Gastroesophageal sphincter (tissue), 4 donors: ENCODE measurements at places on chromosomes 11 and 22. TPM values are rescaled to one million over a fixed set of nuclear protein-coding genes. Genes with fewer than 3 reads are reported as not detected.

SYT8 gene
- total RNA-seq, result 2.2 TPM

GRAMD1B gene
- total RNA-seq, result 3.4 TPM

CSNK2A3 gene
- 0.59 TPM for total RNA-seq

SLC17A6 gene
- total RNA-seq, result not detected

APOA4 gene
- total RNA-seq, result 0.19 TPM

GAB4 gene
- not detected for total RNA-seq

OR6Q1 gene
- not detected for total RNA-seq

LGALS12 gene
- 0.47 TPM for total RNA-seq

PTPRCAP gene
- total RNA-seq, result 4.6 TPM

DRAP1 gene
- 105 TPM for total RNA-seq

MRGPRX3 gene
- 0.31 TPM for total RNA-seq

GRCh38 chr11:70568035-70568813, 169.9 kb downstream of the CTTN start:
- peak overlapping the region; percentile 87 for H3K27ac ChIP-seq
- peak overlapping the region; percentile 29 for H3K4me3 ChIP-seq
- peak; percentile 77 for ATAC-seq
- H3K27me3 ChIP-seq, result no peaks in the 10 kb centered on the region

GRCh38 chr22:31241200-31241599, 29.1 kb downstream of the LIMK2 start:
- H3K4me1 ChIP-seq, result peaks cover 21% of the 10 kb centered on the region
- no peaks in the 10 kb centered on the region for H3K27me3 ChIP-seq
- ATAC-seq, result no peak
- no peak overlapping the region for H3K4me3 ChIP-seq
- no peaks in the 10 kb centered on the region for H3K36me3 ChIP-seq

- H3K27me3 ChIP-seq, result peaks cover 7% of the 10 kb centered on the region
- no peaks in the 10 kb centered on the region for H3K36me3 ChIP-seq
- no peak overlapping the region for H3K27ac ChIP-seq
- ATAC-seq, result no peak
- H3K4me1 ChIP-seq, result no peaks in the 10 kb centered on the region
- no peak overlapping the region for H3K4me3 ChIP-seq
These were observed 399.5 kb downstream of the BUD13 start for GRCh38 chr11:116373104-116373944.

GRCh38 chr22:36387709-36387958, 133 bp downstream of the MYH9 start:
- H3K4me1 ChIP-seq, result peaks cover 44% of the 10 kb centered on the region
- H3K27me3 ChIP-seq, result no peaks in the 10 kb centered on the region
- peak overlapping the region; percentile 100 for H3K27ac ChIP-seq
- peaks cover 7% of the 10 kb centered on the region for H3K36me3 ChIP-seq
- ATAC-seq, result no peak

DNA sequence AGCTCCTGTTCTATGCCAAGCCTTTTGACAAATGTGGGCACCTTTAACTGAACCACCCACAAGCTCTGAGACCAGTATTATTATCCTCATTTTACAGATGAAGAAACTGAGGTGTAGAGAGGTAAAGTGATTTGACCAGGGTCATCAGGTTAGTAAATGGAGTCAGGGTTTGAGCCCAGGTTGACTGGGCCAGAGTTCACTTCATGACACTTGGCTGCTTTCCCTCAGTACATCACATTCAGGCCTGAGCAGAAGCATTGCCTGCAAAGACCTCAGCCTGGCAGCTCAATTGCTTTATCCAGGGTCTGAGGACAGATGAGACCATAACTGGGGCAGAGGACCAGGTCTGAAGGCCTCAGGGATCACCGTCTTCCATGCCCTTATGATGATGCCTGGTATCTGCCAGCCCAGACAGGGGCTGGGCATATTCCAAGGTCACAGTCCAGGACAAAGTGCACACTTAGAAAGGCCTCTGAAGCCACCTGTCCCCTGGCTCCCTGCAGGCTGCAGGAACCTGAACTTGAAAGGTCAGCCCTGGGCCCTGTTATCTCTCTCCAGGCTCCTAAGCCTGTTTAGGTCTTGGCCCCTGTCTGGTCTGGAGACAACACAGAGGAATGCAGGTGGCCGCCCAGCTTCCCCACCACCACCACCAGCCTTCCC, 32.0 kb downstream of the POU2AF3 start:
- H3K27ac ChIP-seq, result no peak overlapping the region
- H3K4me1 ChIP-seq, result peaks cover 5% of the 10 kb centered on the region

DNA sequence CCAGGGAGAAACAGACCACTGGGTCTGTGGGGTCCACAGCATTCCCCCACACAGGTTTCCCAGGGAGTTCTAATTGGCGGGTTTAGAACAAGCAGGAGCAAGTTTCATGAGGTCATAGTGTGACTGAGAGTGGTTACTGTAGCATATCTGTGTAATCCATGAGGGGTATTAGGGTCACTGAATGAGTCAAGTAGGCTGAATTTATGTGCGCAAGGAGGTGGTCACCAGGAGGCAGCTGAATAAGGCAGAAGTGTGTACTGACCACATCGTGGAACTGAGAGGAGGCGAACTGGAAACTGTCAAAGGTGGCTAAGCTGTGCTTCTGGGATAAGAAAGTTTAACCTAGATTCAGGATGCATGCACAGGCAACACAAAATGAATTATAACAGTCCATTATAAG, 876.0 kb downstream of the METTL15 start:
- no peaks in the 10 kb centered on the region for H3K4me1 ChIP-seq
- no peak overlapping the region for H3K4me3 ChIP-seq
- no peaks in the 10 kb centered on the region for H3K36me3 ChIP-seq
- H3K27me3 ChIP-seq, result no peaks in the 10 kb centered on the region

DNA sequence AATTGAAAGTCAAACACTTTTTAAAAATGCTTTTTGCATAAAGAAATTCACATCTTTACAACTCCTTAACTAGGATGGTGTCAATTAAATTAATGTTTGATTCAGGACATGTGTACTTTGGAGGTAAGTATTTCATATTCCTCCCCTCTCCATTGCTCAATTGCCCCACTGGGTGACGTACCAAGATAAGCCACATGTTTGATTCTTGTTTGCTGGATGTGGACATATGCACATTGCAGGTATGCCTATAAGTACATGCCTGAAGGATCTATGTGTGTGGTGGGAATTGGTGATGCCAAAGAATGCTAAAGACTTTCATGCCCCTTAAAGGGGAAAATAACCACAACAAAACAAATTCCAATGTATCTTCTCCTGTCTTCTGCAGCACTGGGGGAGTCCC, 5.8 kb downstream of the CD44 start:
- no peaks in the 10 kb centered on the region for H3K36me3 ChIP-seq
- H3K4me3 ChIP-seq, result no peak overlapping the region
- peaks cover 90% of the 10 kb centered on the region for H3K4me1 ChIP-seq
- no peak for ATAC-seq
- H3K27me3 ChIP-seq, result no peaks in the 10 kb centered on the region

DNA sequence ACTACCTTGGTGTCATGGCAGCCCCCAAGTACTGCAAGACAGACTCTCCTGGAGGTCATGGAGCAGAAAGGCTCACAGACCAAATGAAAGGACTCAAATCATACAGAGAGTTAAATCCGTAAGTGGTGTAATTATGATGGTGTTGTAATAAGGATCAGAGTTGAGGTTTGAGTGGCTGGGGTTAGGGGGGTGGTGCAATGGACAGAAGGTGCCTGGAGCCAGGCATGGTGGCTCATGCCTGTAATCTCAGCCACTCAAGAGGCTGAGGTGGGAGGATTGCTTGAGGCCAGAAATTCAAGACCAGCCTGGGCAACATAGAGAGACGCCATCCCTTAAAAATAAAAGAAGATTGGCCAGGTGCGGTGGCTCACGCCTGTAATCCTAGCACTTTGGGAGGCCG, 18.7 kb downstream of the ART5 start:
- H3K27ac ChIP-seq, result no peak overlapping the region
- H3K4me3 ChIP-seq, result no peak overlapping the region
- no peaks in the 10 kb centered on the region for H3K27me3 ChIP-seq

DNA sequence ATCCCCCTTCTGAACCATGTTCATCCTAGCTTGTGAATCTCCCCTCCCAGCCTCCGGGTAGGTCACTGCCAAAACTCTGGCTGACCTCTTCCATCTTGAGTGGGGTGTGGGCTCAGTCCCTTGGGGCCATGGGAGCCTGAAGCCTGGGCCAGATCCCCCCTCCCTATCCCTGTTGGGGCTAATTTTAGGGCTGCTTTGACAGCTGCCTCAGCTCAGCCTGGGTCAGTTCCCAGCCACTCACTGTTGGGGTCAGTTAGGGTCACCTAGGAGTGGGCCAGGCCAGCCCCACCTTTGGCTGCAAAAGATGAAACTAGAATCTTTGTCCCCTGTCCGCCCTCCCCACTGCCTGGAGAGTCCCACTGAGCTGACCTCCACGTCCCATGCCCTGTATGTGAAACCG, 29.8 kb upstream of the P2RY2 start:
- H3K27me3 ChIP-seq, result peaks cover 4% of the 10 kb centered on the region
- H3K4me1 ChIP-seq, result no peaks in the 10 kb centered on the region
- no peaks in the 10 kb centered on the region for H3K36me3 ChIP-seq
- no peak overlapping the region for H3K4me3 ChIP-seq
- ATAC-seq, result no peak

GRCh38 chr11:30683176-30683575, 97.0 kb upstream of the MPPED2 start:
- no peaks in the 10 kb centered on the region for H3K27me3 ChIP-seq
- no peaks in the 10 kb centered on the region for H3K36me3 ChIP-seq
- no peak overlapping the region for H3K27ac ChIP-seq
- ATAC-seq, result no peak
- no peak overlapping the region for H3K4me3 ChIP-seq

DNA sequence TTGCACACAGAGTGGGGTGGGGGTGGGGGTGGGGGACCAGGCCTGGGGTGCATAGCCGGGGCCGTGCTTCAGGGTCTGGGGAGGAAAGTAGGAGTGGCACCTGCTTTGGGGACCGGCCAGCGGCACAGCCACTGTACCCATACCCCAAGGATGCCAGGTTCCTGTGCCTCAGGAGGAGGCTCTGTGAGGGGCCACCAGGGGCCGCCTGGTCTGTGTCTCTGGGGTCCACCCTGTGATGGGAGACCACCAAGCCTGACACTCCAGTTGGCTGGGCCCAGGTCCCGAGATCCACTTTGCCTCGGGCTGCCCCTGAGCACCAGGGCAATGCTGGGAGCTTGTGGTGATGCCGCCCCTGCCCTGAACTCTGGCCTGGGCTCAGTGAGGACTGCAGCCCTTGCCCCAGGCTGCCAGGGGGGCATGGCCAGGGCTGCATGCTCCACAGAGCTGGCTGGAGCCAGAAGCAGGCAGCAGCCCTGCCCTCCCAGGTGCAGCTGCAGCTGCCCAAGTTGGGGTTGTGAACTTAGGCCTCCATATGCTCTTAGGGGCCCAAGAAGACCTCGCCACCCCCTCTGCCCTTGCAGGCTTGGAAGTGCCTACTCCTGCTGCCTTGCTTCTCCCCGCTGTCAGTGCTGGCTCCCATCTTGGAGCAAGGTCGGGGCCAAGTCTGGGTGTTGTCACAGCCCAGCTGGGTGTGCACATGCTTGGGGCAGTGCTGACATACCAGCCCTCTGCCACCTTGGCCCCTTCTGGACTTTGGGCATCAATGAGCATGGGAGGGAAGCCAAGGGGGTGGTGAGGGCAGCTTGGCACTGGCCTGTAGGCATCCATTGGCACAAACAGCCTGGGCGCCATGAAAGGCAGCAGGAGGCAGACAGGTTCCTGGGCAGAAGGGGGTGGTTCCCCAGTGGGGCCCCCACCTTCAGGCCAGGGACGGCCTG, 123.3 kb upstream of the THY1 start:
- no peak for ATAC-seq
- H3K27me3 ChIP-seq, result no peaks in the 10 kb centered on the region
- H3K36me3 ChIP-seq, result no peaks in the 10 kb centered on the region
- H3K4me3 ChIP-seq, result no peak overlapping the region

DNA sequence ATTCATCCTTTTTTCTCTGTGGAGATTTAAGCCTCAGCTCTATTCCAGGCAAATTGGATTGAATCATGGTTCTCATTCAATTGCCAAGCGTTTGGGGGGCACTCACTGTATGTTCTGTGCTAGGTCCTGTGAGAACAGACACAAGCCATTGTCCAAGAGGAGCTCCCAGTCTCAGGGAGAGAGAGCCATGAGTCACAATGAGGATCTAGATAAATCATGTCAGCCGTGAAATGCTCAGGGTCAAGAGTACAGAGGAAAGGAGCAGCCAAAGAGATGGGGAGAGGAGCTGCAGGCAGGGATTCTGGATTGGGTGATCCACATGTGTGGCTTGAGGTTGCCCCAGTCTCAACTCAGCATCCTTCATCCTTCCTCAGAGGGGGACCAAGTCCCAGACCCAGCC, 93.6 kb downstream of the FEZ1 start:
- peaks cover 9% of the 10 kb centered on the region for H3K27me3 ChIP-seq
- no peak for ATAC-seq
- peaks cover 12% of the 10 kb centered on the region for H3K4me1 ChIP-seq
- no peak overlapping the region for H3K27ac ChIP-seq
